ENCODE measurements at places on chromosomes 1 and 21.

DNA sequence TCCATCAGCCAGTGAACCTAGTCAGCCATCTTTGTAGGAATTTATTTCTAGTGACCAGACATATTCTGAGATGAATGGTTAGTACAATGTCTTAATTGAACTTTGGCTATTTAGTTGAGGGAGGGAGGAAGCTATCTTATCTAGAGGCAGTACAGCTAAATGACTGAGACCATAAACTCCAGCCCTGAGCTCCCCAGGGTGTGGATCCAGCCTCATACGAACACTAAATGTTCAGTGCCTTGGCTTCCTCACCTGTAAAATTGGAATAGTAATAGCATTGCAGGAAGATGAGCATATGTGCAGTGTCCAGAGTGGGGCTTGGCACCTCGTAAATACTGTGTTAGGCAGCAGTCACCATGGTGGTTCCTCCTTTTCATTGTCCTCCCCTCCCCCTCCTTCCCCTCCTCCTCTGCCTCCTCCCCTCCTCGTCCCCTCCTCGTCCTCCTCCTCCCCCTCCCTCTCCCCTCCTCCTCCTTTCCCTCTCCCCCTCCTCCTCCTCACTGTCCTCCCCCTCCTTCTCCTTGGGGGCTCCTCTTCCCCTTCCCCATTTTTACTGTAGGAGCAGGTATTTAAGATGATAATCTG, 108.2 kb downstream of the GALNT2 start:
- DNase-seq: no peak

DNA sequence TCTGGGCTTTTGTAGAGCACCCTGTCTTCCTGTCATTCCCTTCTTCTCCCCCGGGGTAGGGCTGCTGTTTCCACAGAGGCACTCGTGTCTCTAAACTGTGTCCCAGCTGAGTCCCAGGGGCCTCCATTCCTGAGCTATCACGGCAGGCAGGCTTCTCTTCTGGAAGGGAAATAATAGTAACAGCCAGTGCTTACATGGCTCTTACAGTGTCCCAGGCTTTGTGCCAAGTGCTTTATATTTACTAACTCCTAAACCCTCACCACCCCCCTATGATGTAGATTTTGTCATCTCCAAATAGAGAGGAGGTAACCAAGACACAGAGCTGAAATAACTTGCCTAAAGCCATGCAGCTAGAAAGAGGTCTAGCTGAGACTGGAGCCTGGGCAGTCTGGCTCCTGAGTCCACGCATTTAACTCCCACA, 1.4 kb upstream of the CELF3 start:
- DNase-seq: no peak

GRCh38 chr1:208312706-208313105, 68.5 kb upstream of the PLXNA2 start:
- DNase-seq: no peak

- no peak for DNase-seq
Measured at GRCh38 chr1:15042866-15043265, 110.7 kb upstream of the TMEM51 start.

DNA sequence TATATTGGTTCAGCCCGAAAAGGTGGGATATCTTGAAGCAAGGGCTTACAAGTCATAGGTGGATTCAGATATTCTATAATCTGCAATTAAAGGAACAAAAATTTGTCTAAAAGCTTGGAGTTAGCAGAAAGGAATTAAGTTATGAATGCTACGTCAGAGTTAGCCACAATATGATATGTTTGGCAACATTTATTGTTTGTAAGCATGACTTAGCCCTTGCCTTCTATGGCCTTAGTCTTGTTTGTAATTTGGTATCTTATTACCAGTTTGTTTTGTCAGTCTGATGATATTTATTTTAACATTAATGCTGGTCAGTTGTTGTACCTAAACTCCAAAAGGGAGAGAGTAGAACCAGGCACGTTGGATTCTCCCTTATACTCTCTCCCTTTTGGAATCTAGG, 43.1 kb upstream of the SUCO start:
- DNase-seq: no peak

- no peak for DNase-seq
Measured at GRCh38 chr1:35660581-35661473, 19.5 kb upstream of the PSMB2 start.

- no peak for DNase-seq
Measured at GRCh38 chr1:183821889-183822611, 17.1 kb downstream of the RGL1 start.

DNA sequence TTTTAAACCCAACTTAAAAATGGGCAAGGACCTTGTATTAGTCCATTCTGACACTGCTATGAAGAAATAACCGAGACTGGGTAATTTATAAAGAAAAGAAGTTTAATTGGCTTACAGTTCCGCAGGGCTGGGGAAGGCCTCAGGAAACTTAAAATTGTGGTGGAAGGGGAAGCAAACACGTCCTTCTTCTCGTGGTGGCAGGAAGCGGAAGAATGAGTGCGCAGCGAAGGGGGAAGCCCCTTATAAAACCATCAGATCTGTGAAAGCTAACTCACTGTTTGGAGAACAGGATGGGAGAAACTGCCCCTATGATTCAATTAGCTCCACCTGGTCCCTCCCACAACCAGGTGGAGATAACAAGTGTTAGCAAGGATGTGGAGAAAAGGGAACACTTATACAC, 237.7 kb downstream of the SEC16B start:
- no peak for DNase-seq

- DNase-seq: no peak
Measured at GRCh38 chr1:204990059-204990664, 52.9 kb upstream of the CNTN2 start.

GRCh38 chr1:7289694-7290093, 481.4 kb upstream of the VAMP3 start:
- DNase-seq: no peak

DNA sequence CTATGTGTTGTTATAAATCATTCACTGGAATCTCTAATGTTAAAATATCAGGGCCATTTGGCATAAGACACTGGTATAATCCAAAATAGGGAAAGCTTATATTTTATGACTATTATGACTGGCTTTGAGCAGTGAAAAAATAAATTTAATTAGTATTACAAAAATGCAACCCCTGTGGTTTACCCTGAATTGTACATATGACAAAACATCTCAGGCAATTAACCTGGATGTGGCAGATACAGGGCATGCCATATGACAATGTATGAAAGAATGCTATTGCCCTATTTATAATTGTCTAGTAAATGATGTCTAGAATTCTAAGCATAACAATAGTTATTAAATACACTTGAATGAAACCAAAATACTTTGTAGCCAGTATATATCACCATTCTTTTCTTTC, 532.5 kb upstream of the ADGRL4 start:
- DNase-seq: no peak

DNA sequence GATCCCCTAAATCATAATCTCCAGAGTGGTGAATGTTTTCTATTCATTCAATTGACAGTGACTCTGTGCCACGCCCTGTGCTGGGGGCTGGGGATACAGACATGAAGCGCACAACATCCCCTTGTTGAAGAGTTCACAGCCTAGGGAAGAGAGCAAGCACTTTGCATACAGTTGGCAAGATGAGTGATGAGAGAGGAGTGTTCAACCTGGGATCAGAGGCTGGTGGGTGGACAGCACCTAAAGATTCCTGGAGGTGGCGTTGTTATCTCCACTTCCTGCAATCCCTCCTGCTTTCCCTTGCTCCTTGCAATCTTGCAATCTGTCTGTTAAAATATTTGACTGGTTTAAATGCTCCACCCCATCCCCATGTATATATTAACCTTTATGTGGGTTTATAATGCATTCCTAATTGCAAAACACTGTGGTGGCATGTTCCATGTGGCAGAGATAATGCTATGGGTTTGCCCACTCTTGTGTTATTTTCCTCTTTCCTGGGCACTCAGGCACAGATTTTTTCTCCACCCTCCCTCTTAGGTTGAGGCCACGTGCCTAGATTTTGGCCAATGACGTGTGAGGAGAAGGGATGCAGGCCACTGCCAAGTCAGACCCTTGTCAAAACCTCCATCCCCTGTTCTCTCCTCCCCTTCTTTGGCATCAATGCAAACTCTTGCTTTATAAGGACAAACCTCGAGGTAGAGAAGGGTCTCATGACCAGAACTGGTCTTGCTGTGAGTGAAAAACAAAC, 36.2 kb upstream of the GADD45A start:
- no peak for DNase-seq

DNA sequence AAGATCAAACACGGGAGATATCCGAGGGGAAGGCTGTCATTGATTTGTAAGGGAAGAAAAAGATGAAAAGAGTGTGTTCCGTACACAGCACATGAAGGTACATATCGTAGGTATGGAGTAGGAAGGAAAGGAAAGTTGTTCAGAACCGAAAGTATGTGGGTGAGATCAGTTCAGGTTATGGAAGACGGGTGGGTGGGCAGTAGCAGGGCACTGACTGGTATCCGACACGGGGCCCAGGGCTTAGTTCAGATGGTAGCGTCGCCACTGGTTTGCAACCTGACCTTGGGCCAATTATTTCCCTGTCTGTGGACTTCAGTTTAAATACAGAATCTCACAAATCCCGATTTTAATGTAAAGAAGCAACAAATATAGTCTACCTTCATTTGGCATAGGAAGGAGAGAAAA, 27.8 kb upstream of the A3GALT2 start:
- no peak for DNase-seq

- DNase-seq: no peak
Measured at GRCh38 chr1:207519505-207520399, 23.8 kb downstream of the CR1 start.

DNA sequence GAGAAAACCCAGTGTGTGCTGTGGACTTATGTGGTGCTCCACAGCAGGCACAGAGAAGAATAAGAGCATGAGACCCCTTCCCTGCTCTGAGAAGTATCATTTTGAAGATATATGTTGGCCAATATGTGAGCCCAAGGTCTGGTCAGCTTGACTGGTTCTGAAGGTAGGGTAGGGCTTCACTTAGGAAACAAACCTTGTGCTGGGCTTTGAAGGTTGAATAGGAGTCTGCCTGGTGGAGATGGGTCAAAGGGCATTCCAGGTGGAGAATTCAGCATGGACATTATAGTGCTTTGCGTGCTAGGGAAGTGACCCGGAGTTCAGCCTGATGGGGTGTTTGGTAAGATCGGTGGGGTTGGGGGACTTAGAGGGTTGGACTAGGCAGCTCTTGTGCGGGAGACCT, 99.1 kb downstream of the EPHB2 start:
- DNase-seq: no peak

DNA sequence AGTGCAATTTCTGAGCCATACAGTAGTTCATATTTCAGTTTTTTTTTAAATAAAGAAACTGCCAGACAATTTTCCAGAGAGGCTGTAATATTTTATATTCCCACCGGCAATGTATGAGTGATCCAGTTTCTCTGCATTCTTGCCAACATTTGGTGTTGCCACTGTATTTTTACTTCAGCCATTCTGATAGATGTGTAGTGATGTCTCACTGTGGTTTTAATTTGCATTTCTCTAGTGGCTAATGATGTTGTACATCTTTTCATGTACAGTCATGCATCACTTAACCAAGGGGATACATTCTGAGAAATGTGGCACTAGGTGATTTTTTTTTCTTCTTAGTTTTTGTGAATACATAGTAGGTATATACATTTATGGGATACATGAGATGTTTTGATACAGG, 99.6 kb downstream of the CENPF start:
- DNase-seq: no peak

DNA sequence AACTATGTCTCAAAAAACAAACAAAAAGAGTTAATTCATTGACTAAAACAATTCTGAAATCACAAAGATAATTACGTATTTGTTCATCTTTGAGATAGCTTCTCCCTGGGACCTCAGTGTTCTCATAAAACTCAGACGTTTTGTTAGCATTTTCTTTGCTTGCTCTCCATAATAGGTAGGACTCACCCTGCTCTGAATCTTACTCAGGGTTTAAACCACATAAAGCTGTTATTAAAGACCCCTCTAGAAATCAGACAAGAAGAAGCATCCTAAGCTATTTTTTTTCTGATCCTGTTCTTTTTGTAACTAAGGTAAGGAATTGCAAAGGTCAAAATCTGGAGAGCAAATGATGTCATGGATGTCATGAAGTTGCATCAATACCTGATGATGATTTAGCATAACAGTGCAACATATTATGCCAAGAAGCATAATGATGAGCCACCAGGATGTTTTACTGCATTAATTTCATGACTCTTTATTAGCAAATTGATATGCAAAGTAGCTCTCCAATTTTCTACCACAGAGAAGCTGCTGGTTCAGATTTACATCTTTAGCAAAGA, 2.4 kb downstream of the FBXO42 start:
- no peak for DNase-seq

GRCh38 chr1:9883585-9884449, 26.3 kb downstream of the CTNNBIP1 start:
- DNase-seq: no peak

DNA sequence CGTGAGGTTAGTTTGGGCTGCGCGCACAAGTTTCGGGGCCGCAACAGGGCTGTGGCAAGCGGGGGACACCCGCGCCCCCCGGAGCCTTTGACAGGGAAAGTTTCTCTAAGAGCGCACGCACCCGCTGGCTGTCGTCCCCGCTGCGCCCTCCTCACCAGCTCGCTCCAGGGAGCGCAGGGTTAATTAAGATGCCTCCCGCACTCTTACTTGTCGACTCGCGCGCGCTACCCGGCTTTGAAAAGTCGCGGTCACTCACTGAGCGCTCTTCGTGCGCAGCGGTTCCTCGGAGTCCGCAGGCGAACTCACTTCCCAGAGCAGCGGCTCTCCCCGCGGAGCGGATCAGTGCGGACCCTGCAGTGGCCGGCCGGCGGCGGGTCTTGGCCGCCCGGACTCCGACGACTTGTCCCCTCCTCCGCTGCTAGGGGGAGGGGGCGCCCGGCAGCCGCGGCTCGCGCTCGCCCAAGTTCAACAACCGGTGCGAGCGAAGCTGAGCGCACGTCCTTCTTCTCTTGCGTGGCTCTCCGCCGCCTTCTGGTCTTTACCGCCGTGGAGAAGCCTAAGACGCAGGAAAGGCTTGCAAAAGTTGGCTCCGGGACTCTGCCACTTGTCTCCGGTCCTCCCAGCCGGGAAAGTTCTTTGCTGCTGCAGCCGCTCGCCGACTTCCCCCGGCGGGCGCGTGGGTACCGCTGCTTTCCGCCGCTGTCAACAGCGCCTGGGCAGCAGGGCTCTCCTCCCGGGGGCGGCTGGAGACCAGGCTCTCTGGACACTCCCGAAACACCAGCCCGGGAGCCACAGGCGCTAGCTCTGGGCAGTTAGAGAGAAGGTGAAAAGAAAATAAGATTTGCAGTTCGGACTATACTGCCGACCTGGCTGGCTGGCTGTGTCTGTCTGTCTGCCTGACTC, 506 bp downstream of the JUN start:
- no peak for DNase-seq

- no peak for DNase-seq
Measured at GRCh38 chr1:40350391-40350790, 23.1 kb upstream of the SMAP2 start.

GRCh38 chr1:84166797-84167196, 22.7 kb downstream of the PRKACB start:
- no peak for DNase-seq

GRCh38 chr1:17306407-17306806, 1.6 kb upstream of the PADI4 start:
- no peak for DNase-seq

Data from cortex of kidney (tissue), 1 donor.